ENCODE measurements at places on chromosomes 3 and 15. TPM values are rescaled to one million over a fixed set of nuclear protein-coding genes. Genes with fewer than 3 reads are reported as not detected.

DNA sequence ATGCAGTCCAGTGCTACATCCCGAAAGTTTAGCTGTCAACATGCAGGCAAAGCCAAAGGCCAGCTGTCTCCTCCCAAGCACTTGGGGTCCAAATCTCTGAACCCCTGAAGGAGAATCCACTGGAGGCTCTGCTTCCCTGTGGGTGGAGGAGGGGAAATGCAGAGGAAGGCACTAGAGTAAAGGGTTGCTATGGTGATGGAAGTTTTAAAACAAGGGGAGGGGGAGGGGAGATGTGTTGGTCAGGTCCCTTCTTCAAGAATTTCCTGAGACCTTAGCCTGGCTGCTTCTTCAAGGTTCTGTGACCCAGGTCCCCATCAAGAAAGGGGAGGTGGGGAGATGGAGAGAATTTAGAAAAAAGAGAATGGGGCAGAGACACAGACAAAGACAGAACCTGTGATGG lies 2.3 kb downstream of the CAMKV start:
- no peaks in the 10 kb centered on the region for H3K36me3 ChIP-seq
- no peak for DNase-seq
- H3K4me1 ChIP-seq, result peaks cover 7% of the 10 kb centered on the region
- H3K27ac ChIP-seq, result no peak overlapping the region
- peaks cover 27% of the 10 kb centered on the region for H3K27me3 ChIP-seq
- H3K4me3 ChIP-seq, result no peak overlapping the region

DNA sequence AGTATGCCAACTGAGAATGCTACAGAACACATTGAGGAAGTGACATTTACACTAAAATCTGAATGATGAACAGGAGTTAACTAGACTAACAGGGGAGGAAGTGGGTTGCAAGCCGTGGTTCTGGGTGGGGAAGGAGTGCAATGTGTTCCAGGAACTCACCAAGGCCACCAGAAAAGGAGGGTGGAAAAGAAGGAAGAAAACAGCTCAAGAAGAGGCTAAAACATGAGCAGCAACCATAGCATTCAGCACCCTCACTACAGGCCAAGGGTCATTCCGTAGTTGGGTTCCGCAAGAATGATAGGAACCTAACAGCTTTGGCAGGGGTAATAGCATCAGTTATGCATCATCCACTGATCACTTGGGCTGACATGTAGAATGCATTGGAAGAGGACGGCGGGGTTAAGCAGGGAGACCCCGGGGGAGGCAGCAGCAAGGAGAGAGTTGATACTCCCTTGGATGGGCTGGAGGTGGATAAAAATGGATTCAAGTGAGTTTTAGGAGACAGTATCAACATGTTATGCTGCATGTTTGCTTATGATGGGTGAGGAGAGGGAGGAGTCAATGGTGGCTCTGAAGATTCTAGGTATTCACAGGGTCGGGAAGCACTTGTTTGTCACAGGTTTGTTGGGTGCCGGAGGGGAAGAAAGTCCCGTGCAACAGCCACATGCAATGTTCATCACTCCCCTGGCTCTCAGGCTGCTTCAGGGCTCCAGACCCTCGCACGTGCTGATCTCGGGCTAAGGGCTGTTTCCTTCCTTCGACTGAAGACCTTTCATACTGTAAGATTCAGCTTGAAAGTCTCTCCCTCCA lies 53.2 kb downstream of the LIPC start:
- no peaks in the 10 kb centered on the region for H3K27me3 ChIP-seq
- no peaks in the 10 kb centered on the region for H3K36me3 ChIP-seq
- H3K27ac ChIP-seq, result no peak overlapping the region
- H3K4me3 ChIP-seq, result no peak overlapping the region

GRCh38 chr15:64284042-64284441 lies 71.9 kb downstream of the CSNK1G1 start:
- peaks cover 6% of the 10 kb centered on the region for H3K4me1 ChIP-seq
- DNase-seq, result no peak

GRCh38 chr15:65918945-65919344 lies 49.7 kb downstream of the RAB11A start:
- H3K4me3 ChIP-seq, result no peak overlapping the region
- no peaks in the 10 kb centered on the region for H3K4me1 ChIP-seq
- no peak for DNase-seq
- H3K36me3 ChIP-seq, result no peaks in the 10 kb centered on the region
- no peak overlapping the region for H3K27ac ChIP-seq

- DNase-seq, result no peak
- no peaks in the 10 kb centered on the region for H3K27me3 ChIP-seq
- no peaks in the 10 kb centered on the region for H3K36me3 ChIP-seq
- no peak overlapping the region for H3K4me3 ChIP-seq
- H3K27ac ChIP-seq, result no peak overlapping the region
- no peaks in the 10 kb centered on the region for H3K4me1 ChIP-seq
These were observed 112.1 kb downstream of the SEC22A start for GRCh38 chr3:123313889-123314288.

GRCh38 chr15:60411774-60412425 lies 14.1 kb upstream of the ANXA2 start:
- no peak for DNase-seq
- H3K27ac ChIP-seq, result no peak overlapping the region
- no peaks in the 10 kb centered on the region for H3K36me3 ChIP-seq
- H3K27me3 ChIP-seq, result no peaks in the 10 kb centered on the region
- no peak overlapping the region for H3K4me3 ChIP-seq

GRCh38 chr3:154981201-154981600 lies 98.9 kb upstream of the MME start:
- no peaks in the 10 kb centered on the region for H3K36me3 ChIP-seq
- no peaks in the 10 kb centered on the region for H3K4me1 ChIP-seq
- no peak overlapping the region for H3K4me3 ChIP-seq
- no peaks in the 10 kb centered on the region for H3K27me3 ChIP-seq

- peaks cover 7% of the 10 kb centered on the region for H3K4me1 ChIP-seq
- DNase-seq, result no peak
- no peak overlapping the region for H3K4me3 ChIP-seq
These were observed 37.8 kb upstream of the IL20RB start for GRCh38 chr3:136919799-136920580.

DNA sequence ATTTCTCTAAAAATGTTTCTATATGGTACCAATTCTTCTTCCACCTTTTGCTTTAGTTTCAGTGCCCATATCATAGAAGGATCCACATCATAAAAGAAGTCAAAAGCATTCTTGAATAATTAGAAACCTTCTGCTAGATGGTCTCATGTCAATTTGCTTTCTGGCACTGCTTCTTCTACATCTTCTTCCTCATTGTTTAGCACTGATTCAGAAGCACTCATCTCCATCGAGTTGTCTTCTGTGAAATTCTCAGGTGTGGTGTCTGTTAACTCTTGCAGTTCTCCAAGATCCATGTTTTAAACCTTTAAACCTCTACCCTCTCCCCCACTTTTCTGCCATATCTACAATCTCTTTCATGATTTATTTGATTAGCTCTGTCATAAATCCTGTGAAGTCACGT lies 154.8 kb downstream of the WDR76 start:
- no peaks in the 10 kb centered on the region for H3K36me3 ChIP-seq
- no peak overlapping the region for H3K27ac ChIP-seq

GRCh38 chr3:46878781-46879436 lies 1.4 kb downstream of the PTH1R start:
- no peak overlapping the region for H3K27ac ChIP-seq
- peaks cover 8% of the 10 kb centered on the region for H3K27me3 ChIP-seq
- no peak for DNase-seq

DNA sequence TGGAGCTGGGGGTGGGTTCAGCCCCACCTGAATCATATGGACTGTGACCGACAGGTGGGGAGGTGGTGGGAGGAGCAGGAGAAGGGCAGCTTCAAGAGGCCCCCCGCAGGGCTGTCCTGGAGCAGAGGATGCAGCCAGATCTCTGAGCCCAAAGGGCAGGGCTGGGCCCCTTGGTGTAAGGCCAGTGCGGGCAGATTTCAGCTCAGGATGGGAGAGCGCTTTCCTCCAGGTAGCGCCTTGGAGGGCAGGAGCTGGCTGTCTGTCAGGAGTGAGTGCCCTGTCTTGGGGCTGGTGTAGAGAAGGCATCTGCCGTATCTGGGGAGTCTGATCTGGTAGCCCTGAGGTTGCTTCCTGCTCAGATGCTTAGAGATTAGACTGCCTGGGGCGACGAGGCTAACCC lies 7.3 kb downstream of the TMEM43 start:
- H3K36me3 ChIP-seq, result no peaks in the 10 kb centered on the region
- H3K4me3 ChIP-seq, result no peak overlapping the region
- H3K27ac ChIP-seq, result no peak overlapping the region
- peaks cover 11% of the 10 kb centered on the region for H3K4me1 ChIP-seq
- DNase-seq, result no peak

DNA sequence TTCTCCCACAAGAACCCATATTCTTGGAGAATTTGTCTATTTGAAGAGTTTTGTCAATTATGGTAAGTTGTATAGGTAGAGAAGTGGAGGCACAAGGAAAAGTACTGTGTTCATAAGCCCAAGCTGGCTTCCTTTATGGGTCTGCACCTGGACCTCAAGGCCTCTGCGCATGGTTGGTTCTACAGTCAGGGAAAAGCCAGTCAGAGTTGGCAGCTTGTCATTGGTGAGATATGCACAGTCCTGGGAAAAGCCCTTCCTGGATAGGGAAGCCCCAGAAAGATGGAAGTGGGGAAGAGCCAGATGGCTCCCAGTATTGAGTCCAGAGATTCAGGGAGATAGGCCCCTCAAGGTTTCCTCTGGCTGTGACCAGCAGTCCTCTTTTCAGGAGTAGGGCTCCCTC lies 15.8 kb downstream of the BOC start:
- no peak for DNase-seq
- H3K27me3 ChIP-seq, result no peaks in the 10 kb centered on the region
- H3K4me3 ChIP-seq, result no peak overlapping the region
- H3K27ac ChIP-seq, result no peak overlapping the region

DNA sequence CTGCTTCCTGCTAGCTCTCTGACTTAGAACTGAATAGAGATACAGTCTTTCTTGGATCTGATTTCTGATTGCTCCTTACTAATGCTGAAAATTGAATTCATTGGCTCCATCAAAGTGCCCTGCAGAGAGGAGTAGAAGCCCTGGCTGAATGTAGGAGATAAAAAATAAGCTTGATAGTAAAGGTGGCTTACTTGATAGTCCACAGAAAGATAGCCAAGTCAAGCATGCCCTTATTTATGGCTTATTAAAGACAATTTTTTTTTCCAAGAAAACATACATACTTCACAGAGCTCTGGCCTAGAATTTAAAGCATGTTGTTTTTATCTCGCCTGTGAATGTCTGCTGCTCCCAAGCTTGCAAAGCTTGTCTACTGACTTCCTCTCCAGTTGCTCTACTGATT lies 124.6 kb upstream of the CADPS start:
- no peak overlapping the region for H3K27ac ChIP-seq
- H3K4me1 ChIP-seq, result no peaks in the 10 kb centered on the region
- no peak for DNase-seq
- no peaks in the 10 kb centered on the region for H3K36me3 ChIP-seq
- H3K4me3 ChIP-seq, result no peak overlapping the region

- no peak for DNase-seq
- no peak overlapping the region for H3K4me3 ChIP-seq
- H3K36me3 ChIP-seq, result no peaks in the 10 kb centered on the region
- no peak overlapping the region for H3K27ac ChIP-seq
These were observed 607.5 kb upstream of the NAALADL2 start for GRCh38 chr3:174251681-174252080.

DNA sequence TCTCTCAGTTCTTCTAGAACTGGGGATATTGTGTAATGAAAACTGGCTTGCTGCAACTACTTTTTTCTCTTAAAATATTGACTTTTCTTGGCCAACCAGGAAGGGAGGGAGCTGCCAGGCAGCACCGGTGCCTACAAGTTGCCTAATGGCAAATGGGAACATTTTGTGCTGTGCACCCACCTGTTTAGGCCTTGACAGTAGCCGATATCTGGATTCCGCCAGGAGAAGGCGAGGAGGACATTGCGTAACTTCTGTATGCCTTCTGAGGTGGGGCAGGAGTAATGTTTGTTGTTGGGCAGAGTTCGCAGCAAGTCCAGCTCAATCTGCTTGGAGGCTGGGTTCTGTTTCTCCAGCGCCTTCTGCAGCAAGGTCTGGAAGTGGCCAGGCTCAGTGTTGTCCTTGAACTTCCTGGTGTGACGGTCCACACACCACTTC lies 64.9 kb downstream of the TBC1D2B start:
- peaks cover 87% of the 10 kb centered on the region for H3K36me3 ChIP-seq
- peak overlapping the region; percentile 35 for H3K27ac ChIP-seq
- no peaks in the 10 kb centered on the region for H3K27me3 ChIP-seq
- peaks cover 26% of the 10 kb centered on the region for H3K4me1 ChIP-seq
- DNase-seq, result peak; percentile 72

GRCh38 chr3:149468504-149469212 lies 5.8 kb upstream of the TM4SF4 start:
- no peaks in the 10 kb centered on the region for H3K27me3 ChIP-seq
- H3K4me1 ChIP-seq, result peaks cover 26% of the 10 kb centered on the region
- no peak overlapping the region for H3K27ac ChIP-seq
- no peak overlapping the region for H3K4me3 ChIP-seq
- no peaks in the 10 kb centered on the region for H3K36me3 ChIP-seq

DNA sequence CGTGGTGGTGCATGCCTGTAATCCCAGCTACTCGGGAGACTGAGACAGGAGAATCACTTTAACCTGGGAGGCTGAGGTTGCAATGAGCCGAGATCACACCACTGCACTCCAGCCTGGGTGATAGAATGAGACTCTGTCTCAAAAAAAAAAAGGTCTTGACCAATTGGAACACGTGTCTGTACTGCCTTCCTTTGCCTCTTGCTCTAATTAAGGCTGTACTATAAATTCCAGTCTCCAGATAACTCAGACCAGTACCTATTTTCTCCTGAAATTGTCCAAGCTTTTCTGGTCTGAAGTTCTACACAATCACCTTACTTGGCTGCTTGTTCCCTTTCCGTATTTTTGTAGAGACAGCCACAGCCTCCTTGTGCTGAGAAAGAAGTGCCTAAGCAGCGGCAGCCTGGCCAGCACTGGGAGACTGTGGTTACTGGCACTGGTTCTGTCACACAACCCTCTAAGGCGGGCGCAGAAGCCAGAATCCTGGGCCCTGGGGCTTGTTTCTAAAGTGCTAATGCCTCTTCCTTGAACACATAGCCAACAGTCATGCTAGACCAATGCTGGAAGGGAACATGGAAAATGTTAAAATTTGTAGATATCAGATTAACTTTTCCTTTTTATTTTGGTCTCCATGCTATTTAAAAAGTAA lies 6.2 kb upstream of the CEP70 start:
- no peaks in the 10 kb centered on the region for H3K27me3 ChIP-seq
- H3K36me3 ChIP-seq, result no peaks in the 10 kb centered on the region
- no peak overlapping the region for H3K4me3 ChIP-seq
- DNase-seq, result no peak
- no peak overlapping the region for H3K27ac ChIP-seq

GRCh38 chr15:58522865-58523264 lies 91.1 kb downstream of the LIPC start:
- no peak overlapping the region for H3K27ac ChIP-seq
- H3K4me1 ChIP-seq, result peaks cover 26% of the 10 kb centered on the region
- H3K36me3 ChIP-seq, result no peaks in the 10 kb centered on the region
- H3K27me3 ChIP-seq, result no peaks in the 10 kb centered on the region
- H3K4me3 ChIP-seq, result no peak overlapping the region

Gene SETMAR
- polyA plus RNA-seq, result 53.7 TPM

Gene PCSK6
- 2.8 TPM for polyA plus RNA-seq

Gene CNTN4
- polyA plus RNA-seq, result 1.1 TPM

Gene SCAANT1
- not detected for polyA plus RNA-seq

Gene KIF23
- polyA plus RNA-seq, result 3.2 TPM

Gene DLG1
- 14.1 TPM for polyA plus RNA-seq

Gene GOLGA6B
- polyA plus RNA-seq, result not detected

Gene CEMIP
- polyA plus RNA-seq, result 0.08 TPM

Gene SKIL
- 13.7 TPM for polyA plus RNA-seq

Gene POLQ
- polyA plus RNA-seq, result 0.24 TPM

Gene ZNF501
- polyA plus RNA-seq, result 1.6 TPM

Gene GOLGA6A
- 0.03 TPM for polyA plus RNA-seq
